ENCODE measurements at places on chromosomes 1 and 21.

DNA sequence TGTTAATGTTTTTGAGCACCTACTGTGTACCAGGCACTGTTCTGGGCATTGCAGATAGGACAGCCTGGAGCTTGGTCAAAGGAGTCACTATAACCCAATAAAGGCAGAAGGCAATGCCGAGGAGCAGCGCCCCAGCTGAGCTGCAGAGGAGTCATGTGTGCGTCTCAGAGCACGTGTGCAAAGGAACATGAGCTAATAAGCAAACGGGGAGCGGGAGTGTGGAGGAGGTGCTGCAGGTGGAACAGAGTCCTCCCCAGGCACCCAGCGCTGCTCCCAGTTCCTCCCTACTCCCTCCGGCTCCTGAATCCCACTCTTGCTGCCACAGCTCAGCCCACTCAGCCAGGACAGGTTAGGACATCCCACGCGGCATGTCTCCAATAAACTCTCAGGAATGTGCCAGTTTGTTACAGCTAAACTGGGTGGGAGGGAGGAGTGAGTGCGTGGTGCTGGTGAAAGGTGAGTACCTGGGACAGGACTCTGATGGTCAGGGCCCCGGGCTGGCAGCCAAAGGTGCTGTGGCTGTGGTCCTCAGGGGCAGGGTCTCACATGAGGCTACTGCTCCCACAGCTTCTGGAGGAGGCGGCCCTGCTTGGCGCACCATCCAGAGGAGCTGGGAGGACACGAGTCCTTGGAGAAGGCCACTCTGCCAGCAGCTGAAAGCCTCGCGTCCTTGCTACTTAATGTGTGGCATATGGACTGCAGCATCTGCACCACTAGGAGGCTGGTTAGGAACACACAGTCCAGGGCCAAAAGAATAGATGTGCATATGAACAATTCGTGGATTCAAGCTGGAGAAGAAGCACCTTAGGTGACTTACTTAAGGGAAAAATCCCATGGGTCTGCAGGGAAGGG, 52.3 kb downstream of the GRIK3 start:
- no peak for DNase-seq

- DNase-seq: no peak
Measured at GRCh38 chr1:173900427-173900826, 16.7 kb downstream of the SERPINC1 start.

- no peak for DNase-seq
Measured at GRCh38 chr1:30511106-30511505, 212.3 kb downstream of the MATN1 start.

DNA sequence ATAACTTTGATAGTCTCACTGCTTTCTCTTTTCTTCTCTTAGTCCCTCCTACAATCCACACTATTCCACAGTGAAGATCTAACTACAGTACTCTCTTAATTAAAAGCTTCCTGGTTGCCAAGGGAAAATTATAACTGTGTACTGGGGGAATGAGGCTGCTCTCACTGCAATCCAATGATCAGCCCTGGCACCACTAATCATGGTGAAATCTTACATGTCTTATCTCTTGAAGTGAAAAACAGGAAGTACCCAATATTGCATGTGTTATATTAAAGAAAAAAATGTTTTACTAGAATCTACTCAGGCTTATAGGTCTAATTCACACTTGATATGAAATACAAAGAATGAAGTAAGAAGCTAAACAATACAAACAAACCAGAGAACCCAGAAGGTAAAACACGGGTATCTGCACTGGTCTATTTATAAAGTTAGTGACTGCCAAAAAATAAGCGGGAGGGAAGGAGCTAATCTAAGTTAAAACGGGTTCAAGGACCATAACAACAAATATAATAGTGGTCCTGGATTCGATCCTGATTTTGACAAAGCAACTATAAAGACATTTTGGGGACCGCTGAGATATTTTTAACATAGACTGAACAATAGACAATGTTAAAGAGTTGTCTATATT, 57.5 kb downstream of the RGS2 start:
- no peak for DNase-seq

Data from GM18507 (cell line).